ENCODE measurements at places on chromosomes 13 and 19.
A peak's percentile ranks its signal among the peaks of the same experiment; 100 is the strongest.

DNA sequence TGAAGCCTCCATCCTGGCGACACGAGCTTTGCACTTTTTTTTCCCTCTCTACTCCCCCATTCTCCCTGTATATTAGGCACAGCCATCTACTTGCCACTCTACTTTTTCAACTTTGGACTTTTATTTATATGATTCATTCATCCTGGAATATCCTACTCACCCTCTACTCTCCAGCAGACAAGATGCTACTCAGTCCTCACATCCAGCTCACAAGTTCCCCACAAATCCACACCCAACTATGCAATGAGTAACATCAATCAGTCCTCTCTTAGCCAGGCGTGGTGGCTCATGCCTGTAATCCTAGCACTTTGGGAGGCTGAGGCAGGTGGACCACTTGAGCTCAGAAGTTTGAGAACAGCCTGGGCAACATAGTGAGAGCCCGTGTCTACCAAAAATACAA is 23.9 kb upstream of the URAD start:
- no peak for DNase-seq

DNA sequence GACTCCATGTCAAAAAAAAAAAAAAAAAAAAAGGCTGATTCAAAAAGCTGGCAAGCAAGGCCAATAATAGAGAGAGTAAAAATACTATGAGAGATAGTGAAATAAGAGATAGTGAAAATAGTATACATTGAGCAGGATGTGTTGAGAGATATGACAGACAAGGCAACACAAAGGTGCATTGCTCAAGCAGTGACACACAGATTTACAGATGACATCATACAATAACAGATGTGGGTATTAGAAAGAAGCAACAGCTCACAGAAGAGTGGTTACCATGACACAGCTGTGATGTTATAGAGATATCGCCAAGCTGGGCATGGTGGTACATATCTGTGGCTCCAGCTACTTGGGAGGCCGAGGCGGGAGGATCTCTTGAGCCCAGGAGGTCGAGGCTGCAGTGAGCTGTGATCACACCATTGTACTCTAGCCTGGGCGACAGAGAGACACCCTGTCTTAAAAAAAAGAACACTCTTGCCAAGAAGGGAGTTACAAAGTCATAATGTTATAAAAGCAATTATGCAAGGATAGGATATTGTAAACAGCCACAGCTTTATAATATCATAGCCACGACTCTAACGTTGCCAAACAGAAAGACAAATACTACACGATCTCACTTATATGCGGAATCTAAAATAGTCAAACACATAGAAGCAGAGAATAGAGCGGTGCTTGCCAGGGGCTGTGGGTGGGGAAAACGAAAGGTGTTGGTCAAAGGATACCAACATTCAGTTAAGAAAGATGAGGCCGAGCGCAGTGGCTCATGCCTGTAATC is 10.3 kb downstream of the TNFSF9 start:
- no peak for DNase-seq

DNA sequence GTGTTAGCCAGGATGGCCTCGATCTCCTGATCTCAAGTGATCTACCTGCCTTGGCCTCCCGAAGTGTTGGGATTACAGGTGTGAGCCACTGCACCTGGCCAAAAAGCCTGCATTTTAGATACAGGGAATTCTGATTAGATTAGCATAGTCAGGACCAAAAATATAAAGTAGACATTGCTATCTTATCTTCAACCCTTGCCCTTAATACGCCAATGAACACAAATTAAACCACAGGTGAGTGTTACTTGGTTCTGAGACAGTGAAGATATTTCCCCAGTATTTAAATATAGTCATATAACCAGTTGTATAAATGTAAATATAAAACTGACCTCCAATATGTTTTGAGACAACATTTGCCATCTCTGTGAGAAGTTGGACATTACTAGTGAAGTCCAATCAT is 52.1 kb upstream of the STK24 start:
- no peak for DNase-seq

- no peak for DNase-seq
Observed at GRCh38 chr19:35911173-35911572, 3.1 kb upstream of the TYROBP start.

GRCh38 chr19:55098716-55099556 is 18.5 kb downstream of the PPP1R12C start:
- no peak for DNase-seq

GRCh38 chr13:46100191-46100815 is 4.5 kb downstream of the CPB2 start:
- DNase-seq = no peak

GRCh38 chr19:4352701-4353121 is 9.3 kb downstream of the MPND start:
- DNase-seq = no peak

GRCh38 chr13:89900104-89900765 is 1447.3 kb upstream of the MIR17HG start:
- no peak for DNase-seq

GRCh38 chr13:43129511-43130110 is 106.2 kb downstream of the DNAJC15 start:
- DNase-seq = no peak

- DNase-seq = no peak
Observed at GRCh38 chr19:41225238-41226052, 6.4 kb downstream of the AXL start.

GRCh38 chr19:22882797-22883196 is 50.7 kb downstream of the ZNF723 start:
- DNase-seq = no peak

- DNase-seq = no peak
Observed at GRCh38 chr13:71672512-71672911, 194.5 kb downstream of the DACH1 start.

DNA sequence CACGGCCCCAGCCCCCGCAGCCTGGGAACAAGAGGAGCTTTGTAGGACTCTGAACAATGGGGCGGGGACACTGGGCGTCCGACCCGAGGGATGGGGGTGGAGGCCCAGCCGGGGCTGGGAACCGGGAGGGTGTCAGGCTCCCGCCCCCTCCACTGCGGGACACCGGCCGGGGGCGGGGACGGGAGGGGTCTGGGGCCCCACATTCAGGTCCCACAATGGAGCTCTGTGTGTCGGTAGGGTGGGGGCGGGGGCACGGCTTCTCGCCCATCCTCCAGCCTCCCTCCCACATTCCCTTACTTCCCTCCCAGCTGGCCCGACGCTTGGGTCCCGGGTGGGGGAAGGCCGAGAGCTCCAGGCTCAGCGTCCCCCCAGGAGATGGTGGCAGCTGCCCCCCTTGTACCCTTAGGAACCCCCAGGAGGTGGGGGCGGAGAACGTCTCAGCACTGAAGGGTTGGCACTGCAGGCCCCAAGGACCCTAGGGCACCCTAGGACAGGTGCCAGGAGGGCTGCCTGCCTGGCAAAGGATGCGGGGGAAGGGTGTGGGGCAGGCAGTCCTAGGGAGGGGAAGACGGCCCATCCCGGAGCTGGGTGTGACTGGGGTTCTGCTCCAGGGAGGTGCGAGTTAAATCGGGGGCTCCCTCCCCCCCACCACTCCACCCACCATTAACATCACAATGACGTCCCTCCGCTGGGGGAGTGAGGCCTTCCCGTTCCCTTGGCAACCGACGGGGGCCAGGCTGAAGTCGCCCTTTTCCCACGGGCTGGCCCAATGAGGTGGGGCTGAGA is 5.3 kb downstream of the TTYH1 start:
- DNase-seq = peak; percentile 97

DNA sequence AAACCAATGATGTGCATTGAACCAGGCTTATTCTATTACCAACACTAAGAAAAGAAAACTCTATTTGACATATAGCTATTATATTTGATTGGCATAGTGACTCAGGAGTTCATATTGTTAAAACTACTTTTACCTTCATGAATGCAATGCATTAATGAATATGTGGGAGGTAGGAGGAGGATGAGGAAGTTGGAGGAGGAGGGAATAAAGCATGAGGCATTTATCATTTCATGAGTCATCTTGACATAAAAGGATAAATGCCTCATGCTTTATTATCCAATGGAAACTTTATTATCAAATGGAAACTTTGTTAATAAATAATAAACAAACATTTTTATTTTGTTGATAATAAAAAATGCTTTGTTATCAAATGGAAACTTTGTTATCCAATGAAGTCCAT is 116.5 kb downstream of the SPRY2 start:
- no peak for DNase-seq

DNA sequence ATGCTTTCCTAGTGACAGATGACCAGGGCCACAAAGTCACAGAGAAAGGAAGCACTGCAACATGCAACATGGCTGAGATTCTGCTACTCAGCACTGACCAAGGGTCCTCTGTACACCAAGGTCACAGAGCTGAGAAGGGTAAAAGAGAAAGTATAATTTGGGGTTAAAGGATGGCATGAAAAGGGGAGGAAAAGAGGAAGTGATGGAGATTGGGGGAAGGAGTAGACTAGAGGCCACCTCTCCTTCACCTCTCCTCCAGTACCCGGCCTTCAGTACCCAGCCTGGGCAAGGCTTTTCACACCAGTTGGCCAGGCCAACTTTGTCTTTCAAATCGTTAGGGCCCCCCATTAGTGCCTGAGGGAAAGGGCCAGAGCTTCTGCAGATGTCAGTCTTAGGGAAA is 6.3 kb upstream of the RPS19 start:
- no peak for DNase-seq

- no peak for DNase-seq
Observed at GRCh38 chr19:9700229-9700981, 25.5 kb upstream of the ZNF562 start.

GRCh38 chr13:97913206-97913605 is 40.3 kb upstream of the IPO5 start:
- DNase-seq = no peak

DNA sequence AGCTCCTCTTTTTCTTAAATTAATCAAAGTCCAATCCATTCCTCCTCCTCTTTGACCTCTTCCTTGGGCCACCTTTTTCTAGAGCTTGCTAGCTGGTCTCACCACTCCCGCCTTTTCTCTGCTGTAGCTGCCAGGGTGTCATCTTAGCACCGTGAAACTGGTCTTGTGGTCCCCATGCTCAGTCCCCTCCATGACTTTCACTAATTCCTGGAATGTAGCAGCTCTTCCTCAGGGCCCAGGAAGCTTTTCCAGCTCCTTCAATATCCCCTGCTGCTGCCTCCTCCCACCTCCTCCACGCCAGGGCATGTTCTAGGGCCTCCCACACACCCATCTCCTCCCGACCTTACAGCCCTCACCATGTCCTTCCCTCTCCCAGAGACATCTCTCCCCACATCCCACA is 222.2 kb downstream of the MYO16 start:
- no peak for DNase-seq

DNA sequence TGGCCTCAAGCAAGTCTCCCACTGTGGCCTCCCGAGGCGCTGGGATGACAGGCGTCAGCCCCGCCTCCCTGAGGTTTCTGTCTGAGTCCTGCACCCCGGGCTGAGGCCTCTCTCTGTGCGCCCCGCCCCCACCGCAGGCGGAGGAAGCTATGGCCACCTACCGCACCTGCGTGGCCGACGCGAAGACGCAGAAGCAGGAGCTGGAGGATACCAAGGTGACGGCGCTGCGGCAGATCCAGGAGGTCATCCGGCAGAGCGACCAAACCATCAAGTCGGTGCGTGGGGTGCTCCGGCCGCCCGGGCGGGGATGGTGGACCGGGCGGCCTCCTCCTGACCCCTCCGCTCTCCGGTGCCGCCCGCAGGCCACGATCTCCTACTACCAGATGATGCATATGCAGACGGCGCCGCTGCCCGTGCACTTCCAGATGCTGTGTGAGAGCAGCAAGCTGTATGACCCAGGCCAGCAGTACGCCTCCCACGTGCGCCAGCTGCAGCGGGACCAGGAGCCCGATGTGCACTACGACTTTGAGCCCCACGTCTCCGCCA is 12.7 kb downstream of the ARHGAP45 start:
- no peak for DNase-seq

DNA sequence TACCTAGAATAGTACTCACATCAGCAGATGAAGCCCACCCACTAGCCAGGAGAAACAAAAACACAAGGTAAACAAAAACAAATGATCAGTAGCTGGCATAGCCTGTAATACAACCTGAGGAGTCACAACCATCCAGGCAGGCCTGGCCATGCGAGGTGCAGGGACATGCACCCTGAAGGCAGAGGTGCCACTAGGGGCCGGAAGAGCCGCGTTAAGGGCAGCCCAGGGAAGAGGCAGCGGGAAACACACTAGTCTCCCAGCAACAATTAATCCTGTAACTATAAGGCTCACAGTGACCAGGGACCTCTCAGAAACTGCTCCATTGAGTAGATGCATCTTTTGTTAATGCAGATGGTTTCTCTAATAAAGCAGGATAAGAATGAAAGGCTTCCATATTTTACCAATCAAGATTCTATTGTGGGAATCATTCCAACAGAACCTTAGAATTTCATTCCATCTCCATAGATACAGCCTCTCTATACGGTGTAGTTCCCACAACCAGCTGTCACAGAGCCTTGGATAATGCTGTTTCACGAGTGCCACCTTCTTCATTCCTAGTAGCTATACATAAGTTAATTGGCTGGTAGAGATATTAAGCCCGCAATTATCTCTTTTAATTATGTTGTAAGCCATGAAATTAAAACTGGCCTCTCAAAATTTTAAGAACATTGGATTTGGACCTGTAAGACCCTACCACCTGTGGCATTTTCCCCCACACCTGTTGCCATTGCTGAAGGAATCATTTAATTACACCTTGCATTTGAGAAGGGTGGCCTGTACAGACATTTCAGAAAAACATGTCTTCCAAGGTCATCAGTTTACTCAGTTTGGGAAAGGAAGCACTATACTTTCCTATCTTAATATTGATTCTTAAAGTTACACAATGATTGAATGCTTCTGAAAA is 28.7 kb downstream of the ANKRD10 start:
- DNase-seq = no peak
